ENCODE measurements at places on chromosomes 1 and 21.

DNA sequence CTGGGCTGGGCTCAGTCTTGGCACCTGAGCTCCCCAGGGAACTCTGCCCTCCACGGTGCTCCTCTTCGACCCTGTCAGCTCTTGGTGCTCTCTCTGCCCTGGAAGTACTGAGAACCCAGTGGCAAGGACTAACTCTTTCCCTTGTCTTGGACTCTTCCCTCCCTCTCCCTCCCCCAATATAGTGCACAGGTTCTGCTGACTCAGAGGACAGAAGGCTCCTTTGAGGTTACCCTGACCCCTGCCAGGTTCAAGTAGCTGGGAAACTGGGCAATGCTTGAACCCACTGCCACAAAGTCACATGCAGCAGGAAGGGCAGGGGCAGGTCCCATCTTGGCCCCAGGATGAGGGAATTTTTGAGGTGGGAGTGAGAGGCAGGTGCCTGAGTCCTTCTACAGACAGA is 20.3 kb downstream of the KCNQ4 start:
- DNase-seq, result no peak

- DNase-seq, result no peak
These were observed 3.4 kb downstream of the FCER1G start for GRCh38 chr1:161218301-161219077.

DNA sequence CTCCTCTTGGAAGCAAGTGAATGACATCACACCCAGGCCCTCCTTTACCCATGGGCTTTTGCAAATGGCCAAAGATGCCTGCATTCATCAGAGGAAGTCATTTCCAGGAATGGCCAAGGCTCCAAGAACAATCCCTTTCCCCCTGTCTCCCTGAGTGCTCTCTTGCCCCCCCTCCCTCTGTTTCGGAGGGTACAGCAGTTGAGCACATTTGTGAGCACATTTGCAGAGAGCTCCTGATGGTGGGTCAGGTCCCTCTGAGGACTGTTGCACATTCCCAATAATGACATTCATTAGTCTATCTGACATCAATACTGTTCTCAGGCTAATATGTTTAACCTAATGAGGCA is 113.4 kb downstream of the MATN1 start:
- DNase-seq, result no peak

DNA sequence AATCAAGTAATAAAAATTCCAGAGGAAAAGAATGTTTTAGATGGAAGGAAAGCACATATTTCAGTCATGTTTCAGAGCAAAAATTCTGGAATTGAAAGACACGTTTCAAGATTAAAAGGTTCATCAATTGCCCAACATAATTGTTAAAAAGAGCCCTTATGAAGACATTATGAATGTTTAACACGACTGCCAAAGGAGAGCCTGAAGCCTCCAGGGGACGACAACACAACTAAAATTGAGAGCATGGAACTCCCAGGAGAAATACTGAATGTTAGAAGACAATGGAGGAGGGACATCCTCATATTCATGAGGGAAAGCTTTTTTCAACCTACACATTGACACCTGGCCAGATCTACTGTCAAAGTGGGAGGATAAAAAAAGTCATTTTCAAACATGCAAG is 16.0 kb downstream of the OR2T11 start:
- DNase-seq, result peak; percentile 32

- no peak for DNase-seq
These were observed 70.5 kb upstream of the APOBEC4 start for GRCh38 chr1:183723571-183723970.

GRCh38 chr1:40773748-40774265 is 9.8 kb upstream of the KCNQ4 start:
- no peak for DNase-seq

DNA sequence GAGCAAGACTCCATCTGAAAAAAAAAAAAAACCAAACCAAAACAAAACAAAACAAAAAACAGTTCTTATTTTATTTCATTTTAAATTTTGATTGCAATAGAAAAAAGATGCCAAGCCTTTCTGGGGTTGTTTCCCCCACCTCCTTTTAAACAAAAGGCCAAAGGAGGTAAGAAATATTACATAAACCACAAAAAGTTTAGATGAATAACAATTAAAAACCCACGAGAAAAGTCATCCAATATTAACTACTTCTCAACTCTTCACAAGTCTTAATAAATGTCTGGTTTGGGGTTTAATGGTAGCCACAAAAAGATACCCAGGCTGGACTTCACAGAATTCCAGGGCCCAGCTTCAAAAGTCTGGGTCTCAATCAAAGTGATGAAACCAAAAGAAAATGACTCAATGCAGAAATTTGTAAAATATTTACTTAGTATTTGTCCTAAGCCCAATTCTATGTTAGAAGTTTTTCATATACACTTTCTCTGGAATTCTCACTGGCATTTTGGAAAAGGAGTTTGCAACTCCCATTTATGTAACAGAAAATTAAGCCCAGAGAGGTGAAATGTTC is 47.0 kb upstream of the SDC3 start:
- no peak for DNase-seq

GRCh38 chr21:29219165-29219770 is 79.5 kb upstream of the BACH1 start:
- no peak for DNase-seq

DNA sequence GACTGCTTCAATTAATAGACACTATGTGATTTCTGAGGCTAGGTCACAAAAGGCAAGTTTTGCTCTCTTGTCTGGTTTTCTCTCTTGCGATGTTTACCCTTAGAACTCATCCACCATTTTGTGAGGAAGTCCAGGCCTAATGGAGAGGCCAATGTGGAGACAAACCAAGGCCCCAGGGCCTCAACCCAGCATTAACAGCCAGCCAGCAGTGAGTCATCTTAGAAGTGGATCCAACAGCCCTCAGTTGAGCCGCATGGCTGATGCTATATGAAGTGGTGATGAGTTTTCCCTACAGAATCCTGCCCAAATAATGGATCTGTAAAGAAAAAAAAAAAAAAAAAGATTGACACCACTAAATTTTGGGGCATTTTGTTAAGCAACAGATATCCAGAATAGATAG is 95.1 kb downstream of the DNTTIP2 start:
- no peak for DNase-seq

DNA sequence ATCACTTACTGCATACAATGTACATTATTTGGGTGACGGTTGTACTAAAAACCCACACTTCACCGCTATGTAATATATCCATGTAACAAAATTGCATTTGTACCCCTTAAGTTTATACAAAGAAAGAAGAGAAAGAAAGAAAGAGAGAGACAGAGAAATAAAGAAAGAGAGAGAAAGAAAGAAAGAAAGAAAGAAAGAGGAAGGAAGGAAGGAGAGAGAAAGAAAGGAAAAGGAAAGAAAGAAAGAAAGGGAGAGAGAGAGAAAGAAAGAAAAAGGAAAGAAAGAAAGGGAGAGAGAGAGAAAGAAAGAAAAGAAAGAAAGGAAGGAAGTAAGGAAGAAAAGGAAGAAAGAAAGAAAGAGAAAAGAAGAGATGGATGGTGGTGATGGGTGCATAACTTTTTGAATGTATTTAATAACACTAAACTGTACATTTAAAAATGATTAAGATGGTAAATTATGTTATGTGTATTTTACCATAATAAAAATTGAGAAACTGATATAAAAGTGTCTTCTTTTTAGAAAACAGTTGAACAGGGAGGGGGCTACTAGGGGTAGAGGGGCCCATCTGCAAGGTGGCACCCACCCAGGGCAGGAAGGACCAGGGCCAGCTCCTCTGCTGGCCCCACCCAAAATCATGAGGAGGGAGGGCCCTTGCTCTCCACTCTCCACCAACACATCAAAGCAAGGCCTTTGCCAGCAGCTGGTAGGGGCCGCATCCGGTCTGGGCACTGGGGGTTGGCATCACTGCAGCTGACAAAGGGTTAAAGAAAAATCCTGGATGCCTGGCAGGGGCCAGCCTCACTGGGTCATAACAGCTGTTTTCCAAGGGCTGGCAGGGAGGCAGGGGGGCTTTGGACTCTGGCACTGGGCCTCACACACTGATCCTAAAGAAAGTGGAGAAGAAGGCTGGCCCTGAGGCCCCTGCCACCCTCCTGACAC is 153.9 kb upstream of the EDN2 start:
- no peak for DNase-seq

DNA sequence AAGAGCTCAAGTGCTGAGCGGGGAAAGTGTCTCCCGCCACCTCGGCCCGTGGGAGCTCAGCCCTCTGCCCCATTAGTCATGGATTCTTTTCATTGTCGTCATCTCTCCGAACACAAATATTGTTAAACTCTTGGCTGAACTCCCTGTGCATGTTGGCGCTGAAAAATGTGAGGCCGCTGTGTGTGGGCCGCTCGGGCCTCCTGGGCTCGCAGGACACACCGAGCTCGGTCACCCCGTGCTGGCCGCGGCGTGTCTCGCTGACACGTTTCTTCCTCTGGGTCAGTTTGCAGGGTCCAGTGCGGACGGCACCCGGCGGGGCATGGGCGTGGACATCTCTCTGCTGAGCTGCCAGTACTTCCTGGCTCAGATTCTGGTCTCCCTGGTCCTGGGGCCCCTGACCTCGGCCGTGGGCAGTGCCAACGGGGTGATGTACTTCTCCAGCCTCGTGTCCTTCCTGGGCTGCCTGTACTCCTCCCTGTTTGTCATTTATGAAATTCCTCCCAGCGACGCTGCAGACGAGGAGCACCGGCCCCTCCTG is 25.6 kb downstream of the SLC45A1 start:
- DNase-seq, result no peak

DNA sequence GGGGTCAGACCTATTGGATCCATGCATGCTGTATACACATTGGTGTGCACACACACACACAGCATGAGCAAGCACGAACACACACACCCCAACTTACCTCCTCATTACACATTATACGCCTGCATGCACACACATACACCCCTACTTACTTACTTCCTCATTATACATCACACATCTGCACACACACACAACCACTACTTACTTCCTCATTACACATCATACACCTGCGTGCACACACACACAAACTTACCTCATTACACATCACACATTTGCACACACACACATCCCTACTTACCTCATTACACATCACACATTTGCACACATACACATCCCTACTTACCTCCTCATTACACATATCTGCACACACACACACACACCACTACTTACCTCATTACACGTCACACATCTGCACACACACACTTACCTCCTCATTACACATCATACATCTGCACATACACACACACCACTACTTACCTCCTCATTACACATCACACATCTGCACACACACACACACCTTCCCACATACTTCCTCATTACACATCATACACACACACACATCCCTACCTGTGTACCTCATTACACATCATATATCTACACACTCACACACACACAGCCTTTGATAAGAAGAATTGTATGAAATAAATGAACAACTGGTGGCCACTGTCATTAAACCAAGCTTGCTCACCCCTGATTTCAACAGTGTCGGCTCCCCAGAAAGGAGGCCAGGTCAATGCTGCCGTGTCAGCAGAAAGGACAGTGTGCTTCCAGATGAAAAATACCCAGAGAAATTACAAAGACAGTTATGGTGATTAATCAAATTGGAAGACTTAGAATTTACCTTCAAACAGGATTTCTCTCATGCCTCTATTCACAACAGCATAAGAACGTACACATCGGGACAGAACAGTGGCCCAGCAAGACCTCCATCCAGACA is 117.8 kb downstream of the SETD4 start:
- DNase-seq, result no peak

- DNase-seq, result no peak
These were observed 5.2 kb upstream of the OXCT2 start for GRCh38 chr1:39776400-39776713.

GRCh38 chr1:1144122-1144842 is 28.4 kb upstream of the C1orf159 start:
- DNase-seq, result no peak
